Caco-2 (cell line): ENCODE measurements at places on chromosomes 5 and 9.

DNA sequence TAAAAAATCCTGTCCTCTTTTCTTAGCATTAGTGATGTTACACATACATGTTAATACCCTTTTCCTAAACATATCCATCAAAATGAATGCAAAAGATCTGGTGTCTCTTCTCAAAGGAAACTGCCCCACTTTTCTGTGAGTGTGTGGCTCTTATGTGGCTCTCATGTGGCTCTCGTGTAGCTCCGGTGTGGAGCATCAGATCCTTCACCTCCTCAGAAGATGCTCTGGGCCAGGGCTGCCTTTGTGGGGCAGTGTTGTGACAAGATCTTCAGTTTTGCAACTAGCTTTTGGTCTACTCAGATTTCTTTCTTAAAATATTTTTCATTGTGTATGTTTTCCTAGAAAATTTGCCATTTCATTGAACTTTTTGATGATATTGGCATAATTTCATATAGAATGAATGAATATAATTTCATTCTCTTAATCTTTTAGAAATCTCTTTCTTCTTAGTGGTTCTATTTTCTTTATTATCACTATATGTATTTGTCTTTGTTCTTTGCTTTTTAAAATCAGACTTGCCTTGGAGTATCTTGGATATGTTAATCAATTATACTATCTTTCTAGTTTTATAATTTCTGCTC lies 19.4 kb downstream of the GARNL3 start:
- peak; percentile 41 for DNase-seq

DNA sequence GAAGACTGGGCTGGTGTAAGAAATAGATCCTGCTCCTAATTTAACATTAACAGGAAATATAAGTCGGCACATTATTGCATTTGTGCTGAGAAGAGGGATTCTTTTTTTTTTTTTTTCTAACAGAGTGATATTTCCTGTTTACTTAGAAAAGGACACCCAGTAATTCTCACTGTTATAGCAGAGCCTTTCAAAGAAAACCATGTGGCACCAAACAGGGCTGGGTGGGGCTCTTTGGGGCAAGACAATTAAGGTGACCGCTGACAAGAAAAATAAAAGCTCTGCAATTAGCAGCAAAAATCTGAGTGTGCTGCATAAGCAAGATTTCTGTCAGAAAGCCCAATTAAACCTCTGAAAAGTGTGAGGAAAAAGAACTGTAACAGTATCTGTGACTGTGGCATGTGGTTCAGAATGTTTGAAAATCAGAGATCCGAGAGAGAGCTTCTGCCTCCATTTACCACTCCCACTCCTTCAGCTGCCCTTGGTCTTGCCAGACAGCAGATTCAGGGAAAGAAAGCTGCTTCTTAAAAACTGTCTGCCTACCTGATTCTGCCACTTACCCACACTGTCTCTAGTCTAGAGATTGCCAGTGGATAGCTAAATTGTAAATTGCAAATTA lies 77.1 kb upstream of the IQGAP2 start:
- DNase-seq: no peak

DNA sequence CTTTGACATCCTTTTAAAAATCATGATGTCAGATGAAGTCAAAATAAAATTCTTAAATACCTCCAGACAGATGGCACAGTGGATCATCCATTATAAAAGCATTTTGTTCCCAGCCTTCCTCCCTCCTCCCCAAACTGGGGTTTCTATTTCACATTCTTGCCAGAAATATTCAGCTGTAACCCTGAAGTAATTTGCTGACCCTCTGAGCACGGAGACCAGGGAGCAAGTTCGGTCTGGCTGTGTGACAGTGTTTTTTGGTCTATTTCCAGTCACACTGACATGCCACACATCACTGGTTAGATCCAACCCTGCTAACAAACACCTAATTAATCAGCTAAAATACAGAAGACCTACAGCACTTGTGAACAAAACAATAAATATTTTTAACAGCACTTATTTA lies 126.2 kb upstream of the DMRT1 start:
- DNase-seq: no peak

GRCh38 chr5:142717582-142718215 lies 31.8 kb upstream of the FGF1 start:
- DNase-seq: peak; percentile 58

DNA sequence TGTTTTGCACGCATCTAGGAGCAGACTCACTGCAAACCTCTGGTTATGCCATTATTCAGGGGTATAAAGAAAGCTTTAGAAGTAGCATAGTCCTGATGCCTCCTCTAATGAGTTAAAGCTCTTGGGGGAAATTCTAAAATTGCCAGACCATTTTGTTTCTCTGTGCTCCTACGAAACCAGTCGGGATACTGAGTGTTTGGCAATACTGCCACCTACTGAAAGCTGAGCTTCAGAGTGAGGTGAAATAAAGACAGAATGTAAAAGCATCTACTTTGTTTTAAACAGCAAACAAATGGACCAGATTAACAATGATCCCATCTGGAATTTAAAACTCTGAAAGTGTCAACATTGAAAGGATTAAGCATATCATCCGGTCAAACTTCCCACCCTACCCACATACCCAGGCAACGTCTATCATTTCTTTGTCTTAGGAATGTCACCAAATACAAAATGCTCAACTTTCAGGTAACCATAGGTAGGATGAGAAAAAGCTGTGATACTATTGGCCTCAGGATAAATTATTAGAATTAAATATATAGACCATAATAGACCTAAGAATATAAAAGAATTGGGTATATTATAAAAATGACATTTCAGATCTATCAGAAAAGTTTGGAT lies 77.8 kb upstream of the SHISAL2B start:
- peak; percentile 62 for DNase-seq

- no peak for DNase-seq
Measured at GRCh38 chr5:81081461-81081835, 121.3 kb downstream of the RASGRF2 start.

GRCh38 chr5:34452170-34452828 lies 203.8 kb upstream of the RAI14 start:
- no peak for DNase-seq
